ENCODE measurements at places on chromosomes 6 and 20.
A peak's percentile ranks its signal among the peaks of the same experiment; 100 is the strongest.

GRCh38 chr20:39070484-39071231 is 108.5 kb downstream of the DHX35 start:
- no peak for DNase-seq

- DNase-seq = no peak
Observed at GRCh38 chr6:25315194-25316177, 36.3 kb downstream of the CARMIL1 start.

GRCh38 chr6:63635588-63636517 is at the start of gene PHF3:
Gene PHF3, plus strand, starts transcription at chr6:63635802. Its CDS starts 10,750 bp downstream, at chr6:63646552.
- peak; percentile 84 for DNase-seq

DNA sequence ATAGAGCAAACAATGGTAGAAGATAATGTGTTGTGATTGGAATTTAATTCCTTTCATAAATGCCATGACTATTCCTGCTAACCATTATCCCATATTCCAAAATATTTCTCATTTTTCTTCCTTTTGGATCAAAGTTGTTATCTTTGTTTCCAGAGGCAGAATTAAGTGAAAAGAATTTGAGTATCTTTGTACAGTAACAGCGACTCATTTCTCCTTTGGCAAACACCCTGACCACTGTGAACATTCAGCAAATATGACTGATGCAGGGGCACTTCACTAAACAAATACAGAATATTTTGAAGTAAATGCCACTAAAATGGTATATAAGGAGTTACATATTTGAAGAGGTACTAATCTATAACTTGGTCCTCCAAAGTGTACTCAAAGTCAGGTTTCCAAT is 105.0 kb upstream of the LAMP5 start:
- DNase-seq = no peak

DNA sequence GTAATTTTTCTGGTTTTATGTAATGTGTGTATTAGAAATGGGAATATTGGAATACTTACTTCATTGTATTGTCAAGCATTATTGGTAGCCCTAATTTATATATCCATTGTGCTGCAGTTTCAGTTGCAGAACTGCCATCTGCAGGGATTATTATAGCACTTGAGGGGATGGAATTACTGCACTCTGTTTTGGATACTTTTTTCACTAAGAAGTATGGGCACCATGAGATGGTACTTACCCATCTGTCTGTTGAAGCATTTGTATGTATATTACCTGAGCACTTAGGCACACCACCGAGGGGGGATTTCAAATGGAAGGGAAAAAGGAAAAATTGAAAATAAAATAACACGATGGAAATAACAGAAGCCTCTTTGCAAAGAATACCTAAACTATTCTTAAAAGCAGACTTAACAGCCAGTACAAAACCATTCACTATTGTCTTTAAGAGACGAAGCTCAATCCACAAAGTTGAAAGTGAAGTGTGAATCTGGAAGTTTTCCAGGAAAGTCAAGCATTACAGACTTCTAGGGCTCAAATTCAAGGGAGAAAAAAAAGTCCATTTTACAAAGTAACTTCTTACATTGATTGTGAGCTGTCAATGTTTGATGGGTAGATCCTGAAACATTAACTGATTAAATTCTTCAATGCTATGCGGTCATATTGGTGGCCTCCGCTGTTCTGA is 318.7 kb downstream of the SOX4 start:
- no peak for DNase-seq

GRCh38 chr6:21402368-21402767 is 191.2 kb upstream of the SOX4 start:
- DNase-seq = no peak

- DNase-seq = no peak
Observed at GRCh38 chr20:36499723-36500501, 41.4 kb upstream of the MYL9 start.

Data from activated CD4-positive, alpha-beta T cell treated with anti-CD3 and anti-CD28 coated beads for 1 hour (primary cell).